Mesenchymal stem cell (in vitro differentiated cells and primary cell): ENCODE measurements at places on chromosomes 5 and 9.

- no peak for DNase-seq
- no peak overlapping the region for H3K4me3 ChIP-seq
- peaks cover 2% of the 10 kb centered on the region for H3K4me1 ChIP-seq
- H3K36me3 ChIP-seq = no peaks in the 10 kb centered on the region
These were observed 76.0 kb upstream of the KLF9 start for GRCh38 chr9:70490478-70490877.

GRCh38 chr9:74887981-74888370, 255 bp upstream of the TRPM6 start:
- no peak overlapping the region for H3K27ac ChIP-seq
- peak overlapping the region; percentile 83 for H3K4me3 ChIP-seq
- H3K4me1 ChIP-seq = peaks cover 3% of the 10 kb centered on the region
- H3K36me3 ChIP-seq = no peaks in the 10 kb centered on the region
- no peaks in the 10 kb centered on the region for H3K27me3 ChIP-seq
- DNase-seq = no peak

DNA sequence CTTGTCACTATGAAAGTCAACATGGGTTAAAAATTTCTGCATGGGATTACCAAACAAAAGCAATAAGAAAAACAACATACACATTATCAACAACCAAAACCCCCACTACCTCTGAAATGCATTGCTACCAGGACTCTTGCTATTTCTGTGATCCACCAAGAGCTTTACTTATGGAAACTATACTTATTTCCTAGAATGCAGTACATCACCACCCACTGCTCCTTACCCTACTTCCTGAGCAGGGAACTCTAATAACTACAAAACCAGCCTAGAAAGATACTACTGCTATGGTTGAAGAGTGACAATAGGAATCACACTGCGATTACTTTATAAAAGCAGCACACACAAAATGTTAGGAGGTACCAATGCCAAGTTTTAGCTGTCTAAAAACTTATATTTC, 22.2 kb downstream of the LURAP1L start:
- no peaks in the 10 kb centered on the region for H3K36me3 ChIP-seq
- H3K4me3 ChIP-seq = no peak overlapping the region
- H3K4me1 ChIP-seq = no peaks in the 10 kb centered on the region
- DNase-seq = no peak

DNA sequence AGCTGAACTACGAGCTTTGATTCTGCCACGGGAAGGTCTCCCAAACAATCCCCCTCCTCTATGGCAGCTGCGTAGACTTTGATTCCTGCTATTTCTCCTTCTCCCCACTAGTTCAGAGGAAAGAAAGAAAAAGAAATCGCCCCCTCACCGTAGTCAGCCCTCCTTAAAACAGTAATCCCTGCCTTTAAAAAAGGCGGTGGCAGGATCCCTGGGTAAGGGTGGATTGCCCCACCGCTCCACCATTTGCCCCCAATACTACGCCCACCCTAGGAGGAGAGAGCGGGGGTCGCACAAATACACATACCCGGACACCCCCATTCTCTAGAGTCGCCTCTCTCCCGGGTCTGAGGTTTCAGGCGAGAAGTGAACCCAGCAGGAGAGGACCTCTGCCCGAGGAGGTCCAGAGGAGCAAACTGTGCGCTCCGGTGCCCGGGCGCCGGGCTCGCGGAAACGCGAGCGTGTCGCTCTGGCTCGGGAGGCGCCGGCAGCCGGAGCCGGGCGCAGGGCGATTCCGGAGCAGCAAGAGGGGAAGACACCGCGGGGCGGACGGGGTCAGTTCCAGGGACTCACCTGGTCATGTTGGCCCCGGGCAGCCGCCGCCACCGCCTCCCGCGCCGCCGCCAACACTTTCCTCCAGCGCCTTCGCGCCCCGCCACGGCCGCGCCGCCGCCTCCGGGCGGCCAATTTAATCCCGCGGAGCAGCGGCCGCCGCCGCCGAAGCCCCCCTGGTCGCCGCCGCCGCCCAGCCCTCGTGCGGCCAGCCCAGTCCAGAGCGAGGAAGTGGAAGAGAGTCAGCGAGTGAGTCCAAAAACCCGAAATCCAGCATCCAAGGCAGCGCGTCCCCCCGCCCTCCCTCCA, 1057.7 kb upstream of the DMAC1 start:
- H3K4me1 ChIP-seq = peaks cover 7% of the 10 kb centered on the region
- peaks cover 12% of the 10 kb centered on the region for H3K27me3 ChIP-seq
- no peaks in the 10 kb centered on the region for H3K36me3 ChIP-seq
- H3K27ac ChIP-seq = no peak overlapping the region
- peak; percentile 26 for DNase-seq

DNA sequence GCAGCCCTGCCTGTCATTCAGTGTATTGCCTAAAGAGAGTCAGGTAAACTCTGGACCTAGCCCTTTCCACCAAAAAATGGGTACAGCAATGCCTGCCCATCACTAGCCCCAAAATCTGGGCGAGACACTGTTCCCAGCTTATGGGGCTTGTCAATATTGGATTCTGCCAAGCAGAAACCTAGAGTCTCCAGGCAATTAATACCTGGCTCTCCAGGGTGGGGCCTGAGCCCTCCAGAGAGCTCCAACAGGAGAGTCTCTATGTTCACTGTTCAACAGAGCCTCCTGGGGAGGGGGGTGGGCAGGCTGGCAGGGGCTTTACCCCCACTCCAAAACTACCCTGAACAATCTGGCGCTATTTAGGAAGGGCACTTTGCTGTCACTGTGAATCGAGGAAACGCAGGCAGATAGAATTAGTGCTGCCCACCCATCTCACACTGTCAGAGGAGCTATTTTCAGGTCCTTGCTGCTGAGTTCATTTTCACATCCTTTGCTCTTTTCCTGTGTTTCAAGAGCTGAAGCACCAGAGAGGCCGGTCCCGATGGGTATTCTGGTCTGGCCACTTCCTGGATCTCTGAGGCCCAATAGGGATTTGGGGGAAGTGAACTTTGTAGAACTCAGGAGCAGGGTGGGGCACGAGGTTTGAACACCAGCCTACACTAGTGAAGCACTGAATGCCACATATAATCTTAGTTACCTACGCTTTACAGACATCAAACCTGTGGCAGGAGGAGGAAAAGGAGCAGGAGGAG, 121.8 kb downstream of the C5orf15 start:
- H3K4me3 ChIP-seq = no peak overlapping the region
- no peaks in the 10 kb centered on the region for H3K36me3 ChIP-seq
- H3K27me3 ChIP-seq = peaks cover 68% of the 10 kb centered on the region
- no peak for DNase-seq
- no peak overlapping the region for H3K27ac ChIP-seq

DNA sequence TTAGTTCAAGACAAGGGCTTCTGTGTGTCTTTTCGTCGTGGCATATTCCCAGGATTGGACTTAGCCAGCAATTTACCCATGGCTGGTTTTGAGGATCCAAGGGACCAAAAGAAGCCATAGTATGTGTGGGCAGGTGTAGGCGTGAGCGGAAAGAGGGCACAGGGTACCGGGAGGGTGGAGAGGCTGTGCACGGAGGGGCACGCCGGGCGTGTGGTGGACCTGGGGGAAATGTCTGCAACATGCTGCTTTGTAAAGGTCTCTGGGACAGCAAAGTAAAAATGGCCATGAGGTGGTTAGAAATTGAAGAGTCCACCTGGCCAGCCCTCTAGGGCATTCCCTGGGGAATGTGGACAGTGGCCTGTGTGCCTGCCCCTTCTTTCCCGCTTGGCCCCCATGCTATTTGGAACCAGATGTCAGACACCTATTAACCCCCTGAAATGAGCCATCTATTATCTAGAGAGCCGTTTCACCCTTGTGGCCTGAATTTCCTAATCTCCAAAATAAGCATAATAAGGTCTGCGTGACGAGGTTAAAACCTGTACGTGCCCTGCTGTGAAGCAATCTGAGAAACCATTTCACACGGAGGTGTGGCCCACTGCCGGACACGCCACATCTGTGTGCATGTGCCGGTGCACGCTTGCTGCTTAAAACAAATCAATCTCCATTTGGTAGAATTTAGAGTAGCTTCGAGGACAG, 5.1 kb downstream of the FLT4 start:
- no peak overlapping the region for H3K4me3 ChIP-seq
- no peak overlapping the region for H3K27ac ChIP-seq
- H3K36me3 ChIP-seq = no peaks in the 10 kb centered on the region
- peaks cover 9% of the 10 kb centered on the region for H3K4me1 ChIP-seq

DNA sequence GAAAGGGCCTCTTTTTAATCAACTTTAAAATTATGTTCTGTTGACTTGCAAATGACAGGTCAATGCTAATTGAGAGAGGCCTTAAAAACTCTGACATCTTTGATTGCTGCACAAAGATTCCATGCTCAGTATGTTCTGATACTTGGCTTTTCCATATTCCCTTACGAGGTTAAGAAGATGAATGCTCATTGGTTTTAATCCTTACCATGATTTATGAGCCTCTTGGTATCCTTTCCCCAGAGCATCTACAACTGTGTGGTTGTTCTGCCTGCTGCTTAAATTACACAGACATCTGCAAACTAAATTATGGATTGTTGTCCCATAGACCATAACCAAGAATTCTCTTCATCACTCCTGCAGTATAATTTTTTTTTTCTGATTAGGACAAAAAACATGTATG, 352.6 kb downstream of the CDH12 start:
- no peaks in the 10 kb centered on the region for H3K36me3 ChIP-seq
- H3K27ac ChIP-seq = no peak overlapping the region
- H3K4me3 ChIP-seq = no peak overlapping the region
- no peak for DNase-seq

DNA sequence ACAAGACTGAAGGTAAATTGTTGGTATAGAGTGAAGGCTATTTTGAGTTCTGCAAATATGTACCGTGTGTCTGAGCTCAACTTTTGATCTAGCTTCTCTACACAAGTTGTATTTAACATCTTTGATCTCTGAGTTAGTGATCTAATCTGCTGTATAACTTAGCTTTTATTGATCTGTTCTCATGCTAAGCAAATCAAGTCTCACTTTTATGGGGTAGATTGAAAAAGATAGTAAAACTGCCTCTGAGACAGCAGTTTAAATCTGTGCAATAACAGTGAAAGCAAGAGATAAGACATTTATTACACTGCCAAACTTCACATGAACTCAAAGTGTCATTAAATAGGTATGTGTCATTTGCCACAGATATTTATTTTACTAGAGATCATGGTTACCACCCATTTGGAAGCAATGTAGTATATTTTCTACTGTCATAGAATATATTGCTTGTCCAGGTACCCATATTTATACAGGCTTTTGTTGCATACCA, 477.3 kb downstream of the ISL1 start:
- H3K36me3 ChIP-seq = no peaks in the 10 kb centered on the region
- H3K4me1 ChIP-seq = no peaks in the 10 kb centered on the region
- DNase-seq = no peak
- H3K27me3 ChIP-seq = no peaks in the 10 kb centered on the region
